ENCODE measurements at places on chromosomes 13 and 19. TPM values are rescaled to one million over a fixed set of nuclear protein-coding genes. Genes with fewer than 3 reads are reported as not detected.
A peak's percentile ranks its signal among the peaks of the same experiment; 100 is the strongest.

DNA sequence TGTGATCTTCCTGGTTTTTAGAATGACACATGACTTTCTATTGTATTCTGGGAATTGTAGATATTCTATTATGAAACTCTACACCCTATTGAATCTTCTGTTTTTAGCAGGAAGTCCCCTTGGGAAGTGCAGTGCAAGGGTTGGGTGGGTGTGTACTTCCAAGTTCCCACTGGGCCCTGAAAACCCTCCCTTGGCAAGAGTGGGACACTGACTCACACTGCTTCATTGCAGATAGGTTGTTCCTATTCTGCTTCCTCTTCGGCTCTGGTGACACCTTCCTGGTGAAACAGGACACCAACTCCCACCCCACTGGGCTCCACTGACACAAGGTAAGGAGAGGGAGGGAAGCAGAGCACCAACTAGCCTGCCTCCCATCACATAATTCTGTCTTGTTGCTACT is 121.8 kb downstream of the KCTD12 start:
- DNase-seq = no peak

DNA sequence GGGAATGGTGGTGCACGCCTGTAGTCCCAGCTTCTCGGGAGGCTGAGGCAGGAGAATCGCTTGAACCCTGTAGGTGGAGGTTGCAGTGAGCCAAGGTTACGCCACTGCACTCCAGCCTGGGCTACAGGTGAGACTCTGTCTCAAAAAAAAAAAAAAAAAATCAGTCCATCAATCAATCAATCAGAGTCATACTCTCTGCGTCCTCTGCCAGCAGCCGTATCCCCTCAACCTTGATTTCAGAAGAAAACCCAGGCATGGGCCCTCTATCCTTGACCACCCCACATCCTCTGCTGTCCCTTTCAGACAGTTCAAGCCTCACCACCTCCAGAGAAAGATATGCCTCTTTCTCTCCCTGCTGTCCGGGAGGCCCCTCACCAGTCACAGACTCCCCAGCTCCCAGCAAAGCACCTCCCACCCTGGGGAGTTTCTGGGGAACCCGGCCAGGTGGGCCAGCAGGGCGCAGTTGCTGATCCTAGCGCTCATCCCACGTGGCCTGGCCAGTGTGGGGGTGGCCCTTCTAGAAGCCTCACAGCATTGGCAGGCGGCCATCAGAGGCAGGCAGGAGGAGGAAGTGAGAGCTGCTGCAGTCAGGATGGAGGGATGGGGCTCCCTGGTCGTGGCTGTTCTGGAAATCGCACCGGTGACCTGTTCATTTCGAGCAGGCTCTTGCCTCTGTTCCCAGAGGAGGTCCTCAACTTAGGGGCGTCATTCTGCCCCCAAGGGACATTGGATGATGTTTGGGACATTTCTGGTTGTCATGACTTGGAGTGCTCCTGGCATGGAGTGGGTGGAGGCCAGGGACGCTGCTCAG is 10.2 kb upstream of the JSRP1 start:
- DNase-seq = no peak

GRCh38 chr13:38180126-38180525 is 169.5 kb upstream of the UFM1 start:
- DNase-seq = no peak

DNA sequence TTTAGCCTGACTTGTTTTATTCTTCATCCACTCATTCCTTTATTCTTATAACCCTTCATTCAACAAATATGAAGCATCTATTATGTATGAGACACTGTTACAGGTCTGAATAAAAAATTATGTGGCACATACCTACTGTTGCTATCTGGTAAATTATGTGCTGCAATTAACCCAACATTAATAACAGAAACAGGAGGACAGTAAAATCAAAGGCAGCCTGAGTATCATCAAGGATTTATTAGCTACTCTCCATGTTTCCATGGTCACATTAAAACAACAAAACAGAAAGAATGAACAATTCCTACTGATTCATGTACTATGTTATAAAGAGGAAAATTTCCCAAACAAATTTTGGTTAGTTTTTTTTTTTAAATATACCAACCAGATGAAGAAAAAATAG is 43.9 kb downstream of the RAP2A start:
- DNase-seq = no peak

- DNase-seq = no peak
Measured at GRCh38 chr13:29975283-29975682, 124.9 kb upstream of the UBL3 start.

DNA sequence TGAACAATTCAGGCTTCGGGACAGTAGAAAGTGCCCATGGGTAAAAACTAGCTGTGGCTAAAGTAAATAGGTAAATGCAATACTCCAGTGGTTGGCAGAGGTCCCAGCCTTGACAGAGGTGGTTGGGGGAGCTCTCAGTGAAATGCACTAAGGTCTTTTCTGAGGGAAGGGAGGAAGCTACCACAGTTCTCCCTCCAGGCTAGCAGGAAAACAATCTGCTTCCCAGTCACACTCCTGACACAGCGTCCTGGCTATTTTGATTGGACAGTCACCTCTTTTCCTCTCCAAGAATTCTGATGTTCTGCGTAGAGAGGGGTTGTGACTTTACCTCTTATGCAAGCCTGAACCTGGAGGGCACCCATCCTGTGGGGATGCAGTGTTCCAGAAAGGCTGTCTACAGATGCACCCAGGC is 128.7 kb downstream of the CYSLTR2 start:
- no peak for DNase-seq

STOML3 gene
- total RNA-seq = not detected

ZNF100 gene
- total RNA-seq = 29.0 TPM

DNA sequence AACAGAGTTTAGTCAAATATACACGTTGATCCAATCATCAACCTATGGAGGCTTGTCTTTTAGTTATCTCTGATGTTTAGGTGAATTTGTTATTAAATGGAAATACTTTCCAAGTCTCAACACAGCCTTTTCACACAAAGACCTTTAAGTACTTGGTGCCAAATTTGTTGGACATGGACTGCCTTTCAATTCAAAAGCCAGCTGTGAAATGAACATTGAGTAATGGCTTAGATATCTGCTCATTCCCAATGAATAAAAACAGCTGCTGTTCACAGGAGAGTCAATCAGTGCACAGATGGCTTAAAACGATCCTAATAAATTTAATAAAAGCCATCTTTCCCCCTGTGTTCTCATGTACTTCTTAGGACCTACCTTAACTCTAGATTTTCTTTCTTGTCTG is 19.9 kb upstream of the DHRS12 start:
- DNase-seq = no peak

IGFLR1 gene
- 2.9 TPM for total RNA-seq

- no peak for DNase-seq
Measured at GRCh38 chr19:40717325-40717879, 490 bp downstream of the ITPKC start.

DNA sequence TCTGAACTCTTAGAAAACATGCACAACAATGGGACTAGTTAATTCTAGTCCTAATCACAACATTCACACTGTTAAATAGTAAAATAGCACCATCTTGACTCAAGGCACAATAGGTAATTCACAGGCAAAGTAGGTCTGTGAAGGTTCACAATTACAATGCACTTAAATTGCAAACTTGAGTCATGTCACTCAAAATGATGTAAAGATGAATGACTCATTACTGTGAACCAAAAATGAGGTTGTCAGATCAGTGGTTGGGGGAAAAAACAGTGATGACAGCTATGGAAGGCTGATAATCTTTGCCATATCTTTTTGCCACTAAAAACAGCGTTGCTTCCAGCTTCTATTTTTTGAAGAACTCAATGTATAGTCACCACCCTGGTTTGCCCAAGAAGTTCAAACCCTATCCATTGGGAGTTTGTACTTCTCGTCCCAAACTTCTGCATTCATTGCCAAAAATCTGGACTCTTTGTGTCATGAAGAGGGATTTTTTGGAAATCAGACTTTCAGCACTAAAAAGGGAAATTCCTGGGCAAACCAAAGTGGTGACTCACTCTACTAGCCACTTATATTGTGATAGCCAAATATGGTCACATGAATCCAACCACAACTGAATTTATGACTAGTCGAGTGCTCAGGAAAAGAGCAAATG is 200.9 kb upstream of the TMTC4 start:
- DNase-seq = no peak

- peak; percentile 18 for DNase-seq
Measured at GRCh38 chr19:31575846-31576335, 226.7 kb upstream of the TSHZ3 start.

DNA sequence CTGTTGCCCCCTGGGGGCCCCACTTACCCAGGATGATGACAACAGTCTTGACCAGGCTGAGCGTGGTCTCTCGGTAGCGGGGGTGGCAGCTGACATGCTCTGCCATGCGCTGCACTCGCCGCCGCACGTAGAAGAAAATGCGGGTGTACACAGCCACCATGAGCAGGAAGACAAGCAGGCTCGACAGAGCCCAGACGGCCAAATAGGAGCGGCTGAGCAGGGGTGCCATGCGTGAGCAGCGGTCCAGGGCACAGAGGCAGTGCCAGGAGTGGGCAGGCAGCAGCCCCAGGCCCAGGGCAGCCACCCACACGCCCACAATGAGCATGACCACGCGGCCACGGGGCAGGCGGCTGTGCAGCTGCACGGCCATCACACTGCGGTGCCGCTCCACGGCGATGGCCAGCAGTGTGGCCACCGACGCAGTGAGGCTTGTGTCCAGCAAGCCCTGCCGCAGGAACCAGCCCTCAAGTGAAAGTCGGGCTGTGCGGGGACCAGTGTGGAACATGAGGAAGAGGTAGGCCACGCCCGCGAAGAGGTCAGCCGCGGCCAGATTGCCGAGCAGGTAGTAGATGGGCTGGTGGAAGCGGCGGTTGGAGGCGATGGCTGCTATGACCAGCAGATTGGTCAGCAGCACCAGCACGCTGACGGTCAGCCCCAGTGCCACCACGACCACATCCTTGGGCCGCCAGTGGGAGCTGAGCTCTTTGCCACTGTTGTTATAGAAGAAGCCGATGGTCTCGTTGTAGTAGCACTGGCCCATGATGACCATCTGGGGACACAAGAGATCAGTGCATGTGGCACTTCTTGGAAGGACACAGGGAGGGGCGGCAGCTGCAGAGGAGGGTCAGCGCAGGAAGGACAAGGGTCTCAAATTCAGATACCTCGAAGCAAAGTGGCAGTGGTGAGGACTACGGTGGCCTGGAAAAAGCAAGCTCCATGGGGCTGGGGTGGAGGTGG is 1.2 kb downstream of the LPAR2 start:
- no peak for DNase-seq

PALM3 gene
- total RNA-seq = 13.5 TPM

ZNF726 gene
- 0.11 TPM for total RNA-seq

DNA sequence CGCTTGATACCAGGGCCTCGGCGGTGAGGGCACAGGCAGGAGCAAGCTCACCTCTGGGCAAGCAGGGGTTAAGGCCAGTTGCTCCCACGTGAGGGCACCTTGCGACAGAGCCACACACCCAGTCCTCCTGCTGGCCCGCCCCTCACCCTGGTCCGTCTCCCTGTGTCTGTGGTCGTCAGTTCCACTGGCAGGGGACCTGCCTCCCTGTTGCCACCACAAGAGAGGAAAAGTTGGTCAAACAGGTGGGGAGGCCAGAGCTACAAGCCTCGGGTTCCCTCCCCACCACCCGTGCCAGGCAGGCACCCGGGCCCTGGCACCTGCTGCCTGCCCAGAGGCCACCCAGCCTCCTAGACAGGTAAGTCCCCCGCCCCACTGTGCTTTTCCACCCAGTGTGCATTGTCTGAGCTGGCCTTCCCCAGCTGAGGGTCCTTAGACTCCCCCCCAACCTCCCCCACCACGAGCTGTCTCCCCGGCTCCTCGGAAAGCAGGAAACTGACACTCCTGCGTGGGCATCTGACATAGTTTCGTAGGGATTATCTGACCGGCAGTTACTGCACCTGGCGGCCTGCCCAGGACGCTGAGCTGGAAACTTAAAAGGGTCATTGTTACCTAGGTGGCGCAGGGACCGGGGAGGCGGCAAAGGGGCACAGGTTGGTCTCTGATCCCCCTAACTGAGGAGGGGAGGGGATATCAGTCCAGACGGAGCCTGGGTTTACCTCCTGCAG is at the start of gene TJP3:
TJP3 (plus strand) TSS at position 178 of the 725 bp plus-strand sequence. CDS start 20,049 bp downstream, outside the sequence.
- DNase-seq = no peak

DNA sequence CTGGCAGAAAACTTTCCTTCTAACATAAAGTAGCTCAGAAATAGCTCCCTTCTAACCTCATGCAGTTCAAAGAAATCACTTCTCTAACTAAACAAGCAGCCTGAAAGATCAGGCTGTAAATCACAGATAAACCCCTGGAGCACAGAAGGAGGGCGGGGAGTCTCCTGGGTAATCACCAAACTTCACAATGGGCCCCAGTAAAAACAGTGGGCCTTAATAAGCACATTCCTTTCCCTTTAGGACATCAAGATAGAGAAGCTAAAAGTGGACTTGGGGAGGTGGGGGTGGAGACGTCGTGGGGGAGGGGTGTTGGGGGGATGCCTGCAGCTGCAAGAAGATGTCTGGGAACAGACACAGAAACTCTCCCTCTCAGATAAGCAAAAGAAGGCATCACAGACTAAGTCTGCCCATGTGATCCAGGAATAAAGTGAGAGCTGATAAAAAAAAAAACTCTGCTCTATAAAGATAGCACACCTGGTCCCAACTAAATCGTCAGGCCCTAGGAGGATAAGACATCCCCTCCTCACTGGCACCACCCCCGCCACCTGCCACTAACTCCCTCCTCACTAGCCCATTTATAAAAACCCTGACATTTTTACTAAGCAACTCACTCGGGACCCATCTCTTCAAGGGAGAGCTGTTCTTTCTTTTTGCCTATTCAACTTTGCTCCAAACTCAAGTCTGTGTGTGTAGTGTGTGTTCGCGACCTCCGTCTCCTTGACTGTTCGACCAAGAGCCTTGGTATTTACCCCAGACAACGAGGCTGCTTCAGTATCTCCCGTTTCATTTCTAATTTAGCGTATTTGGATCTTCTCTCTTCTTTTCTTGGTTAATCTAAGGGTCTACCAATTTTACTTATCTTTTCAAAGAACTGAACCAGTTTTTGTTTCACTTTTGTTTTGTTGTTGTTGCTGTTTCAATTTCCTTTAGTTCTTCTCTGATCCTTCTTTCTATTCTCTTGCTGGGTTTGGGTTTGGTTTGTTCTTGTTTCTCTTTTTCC is 31.7 kb downstream of the DNAJC15 start:
- DNase-seq = peak; percentile 43

DNA sequence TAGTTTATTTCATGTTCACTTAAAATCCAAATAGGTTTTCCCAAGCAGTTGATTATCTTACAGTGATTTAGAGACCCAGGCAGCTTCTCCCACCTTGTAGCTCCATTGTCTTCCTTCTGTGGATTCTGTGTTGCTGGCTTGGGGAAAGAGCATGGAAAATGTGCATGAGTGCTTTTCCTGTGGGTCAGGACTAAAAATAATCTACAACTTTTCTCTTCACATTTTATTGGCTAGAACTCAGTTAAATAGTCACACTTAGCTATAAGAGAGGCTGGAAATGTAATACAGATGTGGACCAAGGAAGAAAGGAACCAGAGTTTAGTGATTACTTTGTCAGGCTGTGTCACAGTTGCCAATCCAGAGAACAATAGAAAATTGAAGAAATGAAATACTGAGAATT is 198.8 kb downstream of the NBEA start:
- no peak for DNase-seq
